ENCODE measurements at places on chromosomes 2 and 18.

DNA sequence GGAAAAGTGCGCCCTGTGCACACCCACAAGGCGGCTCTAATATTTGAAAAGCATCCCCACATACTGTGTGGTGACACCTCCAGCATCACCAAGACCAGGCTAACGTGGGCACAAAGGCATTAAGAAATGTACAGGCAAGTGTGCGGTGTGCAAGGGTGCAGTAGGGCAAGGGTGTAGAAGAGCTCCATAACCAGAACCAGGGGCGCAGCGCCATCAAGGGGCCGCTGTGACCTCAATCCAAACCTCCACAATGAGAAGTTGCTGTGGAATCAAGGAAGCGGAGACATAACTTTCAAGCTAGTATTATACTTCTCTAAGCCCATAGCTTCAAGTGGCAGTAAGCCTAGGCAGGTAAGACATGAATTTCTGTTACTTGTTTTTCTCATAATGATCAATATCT lies 13.0 kb downstream of the L3MBTL4 start:
- DNase-seq, result no peak

DNA sequence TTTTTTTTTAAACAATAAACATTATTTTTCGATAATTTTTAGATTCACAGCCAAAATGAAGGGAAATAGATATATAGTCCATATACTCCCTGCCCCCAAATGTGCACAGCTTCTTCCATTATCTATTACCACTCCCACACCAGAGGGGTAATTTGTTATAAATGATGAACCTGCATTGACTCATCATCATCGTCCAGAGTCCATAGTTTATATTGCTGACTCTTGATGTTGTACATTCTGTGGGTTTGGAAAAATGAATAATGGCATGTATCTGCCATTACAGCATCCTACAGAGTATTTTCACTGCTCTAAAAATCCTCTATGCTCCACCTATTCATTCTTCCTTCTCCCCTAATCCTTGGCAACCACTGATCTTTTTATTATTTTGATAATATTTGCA lies 121.5 kb downstream of the LTBP1 start:
- no peak for DNase-seq

DNA sequence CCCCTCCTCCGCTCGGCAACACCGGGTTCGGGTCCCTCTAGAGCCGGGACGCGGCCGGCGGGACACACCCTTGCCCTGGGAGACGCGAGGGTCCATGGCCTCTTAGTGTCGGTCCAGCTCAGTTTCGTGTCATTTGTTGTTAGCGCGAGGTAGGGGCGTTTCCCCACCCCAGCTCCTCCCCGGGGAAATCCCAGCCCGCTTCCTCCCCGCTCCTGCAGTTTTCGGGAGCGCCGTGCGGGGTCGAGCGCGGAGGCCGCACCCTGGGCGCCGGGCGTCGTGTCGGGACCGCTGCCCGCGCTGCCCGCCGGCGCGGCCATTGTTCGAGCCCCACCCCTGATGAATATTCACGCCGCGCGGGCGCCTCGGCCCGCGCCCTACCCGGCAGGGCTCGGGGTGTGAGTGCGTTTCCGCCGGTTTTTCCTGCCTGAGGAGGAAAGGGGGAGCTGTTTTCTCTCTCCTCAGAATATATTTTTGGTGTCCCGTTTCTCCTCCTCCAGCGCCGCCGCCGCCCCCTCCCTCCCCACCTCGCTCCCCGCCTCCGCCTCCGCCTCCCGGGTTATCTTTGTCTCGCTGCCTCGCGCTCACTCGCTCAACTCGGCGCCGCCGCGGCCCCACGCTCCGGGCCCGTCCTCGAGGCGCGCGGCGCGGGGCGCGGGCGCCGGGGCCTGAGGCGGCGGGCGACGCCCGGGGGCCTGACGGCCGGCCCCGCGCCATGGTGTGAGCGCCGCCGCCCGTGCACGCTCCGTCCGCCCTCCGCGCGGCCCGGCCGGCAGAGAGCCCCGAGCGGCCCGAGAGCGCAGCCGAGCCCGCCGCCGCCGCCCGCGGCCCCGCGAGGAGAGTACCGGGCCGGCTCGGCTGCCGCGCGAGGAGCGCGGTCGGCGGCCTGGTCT lies at the start of gene MAP4K4:
TSS of gene MAP4K4 (plus strand) at position 584 of the 890 bp plus-strand sequence. CDS start 374 bp downstream, outside the sequence.
- DNase-seq, result peak; percentile 35

DNA sequence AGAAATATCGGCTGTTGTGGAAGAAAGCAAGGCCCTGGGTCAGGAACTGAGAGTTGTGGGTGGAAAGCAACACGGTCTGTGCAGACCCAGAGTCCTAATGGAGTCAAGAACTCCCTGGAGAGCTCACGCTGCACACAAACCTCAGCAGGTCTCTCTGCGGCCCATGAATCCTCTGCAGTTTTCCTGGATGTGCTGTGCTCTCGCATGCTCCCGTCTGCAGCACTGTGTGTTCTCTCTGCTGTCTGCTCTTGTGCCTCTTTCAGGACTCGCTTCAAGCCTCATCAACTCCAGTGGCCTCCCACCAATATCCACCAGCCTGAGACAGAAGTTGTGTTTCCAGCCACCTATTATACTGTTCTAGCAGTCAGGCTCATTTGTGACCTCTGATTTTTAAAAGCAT lies 24.3 kb downstream of the RNU4ATAC start:
- no peak for DNase-seq

DNA sequence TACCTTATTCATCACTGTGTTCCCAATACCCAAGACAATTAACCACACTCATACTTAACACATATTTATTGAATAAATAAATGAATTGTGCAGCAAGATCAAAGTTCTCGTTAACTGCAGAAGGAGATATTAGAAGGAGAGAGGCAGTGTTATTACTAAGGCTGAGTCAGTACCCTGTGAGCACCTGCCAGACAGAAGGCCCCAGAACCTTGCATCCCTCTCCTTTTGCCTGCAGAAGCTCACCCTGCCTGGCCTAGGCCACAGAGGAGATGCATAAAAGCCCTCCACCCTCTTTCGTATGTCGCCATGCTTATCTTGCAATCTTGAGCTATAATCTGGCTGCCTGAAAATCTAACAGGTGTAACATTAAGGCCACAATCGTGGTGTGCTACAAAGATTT lies 20.5 kb upstream of the RNF149 start:
- no peak for DNase-seq

DNA sequence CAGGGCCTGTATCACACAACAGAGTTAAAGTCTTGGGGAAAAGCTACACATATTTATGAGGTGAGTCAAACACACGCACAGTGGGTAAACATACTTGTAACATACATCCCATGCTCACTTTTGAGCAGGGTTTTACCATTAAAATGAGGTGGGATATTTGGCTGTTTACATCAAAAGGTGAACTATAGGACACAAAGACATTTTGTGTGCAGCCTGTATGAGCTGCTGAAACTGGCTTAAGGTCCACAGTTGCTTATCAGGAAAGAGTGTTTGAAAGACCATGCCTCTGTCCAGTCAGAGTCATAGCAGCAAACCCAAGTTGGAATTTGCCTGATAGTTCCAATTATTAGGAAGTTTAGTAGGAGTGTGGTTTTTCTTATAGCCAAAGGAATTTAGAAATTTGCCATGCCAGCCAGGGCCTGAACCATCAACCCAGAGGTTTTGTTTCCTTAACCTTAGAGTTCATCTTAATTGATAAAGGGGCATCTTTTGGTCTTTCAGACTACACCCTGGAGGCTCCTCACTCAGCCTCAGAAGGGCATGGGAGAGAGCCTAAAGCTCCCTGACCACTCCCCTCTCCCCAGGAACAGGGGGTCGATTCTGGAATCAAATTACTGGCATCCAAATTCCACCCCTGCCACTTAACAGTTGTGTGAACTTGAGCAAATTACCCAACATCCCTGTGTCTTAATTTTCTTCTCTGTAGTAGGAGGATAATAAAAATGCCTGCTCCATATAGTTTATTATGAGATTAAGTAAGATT lies 29.9 kb upstream of the L3MBTL4 start:
- DNase-seq, result no peak

GRCh38 chr2:64263315-64263714 lies 119.1 kb upstream of the PELI1 start:
- DNase-seq, result no peak

- no peak for DNase-seq
Observed at GRCh38 chr2:26959331-26959730, 11.1 kb upstream of the MAPRE3 start.

- no peak for DNase-seq
Observed at GRCh38 chr2:98913916-98914712, 21.9 kb downstream of the CRACDL start.

DNA sequence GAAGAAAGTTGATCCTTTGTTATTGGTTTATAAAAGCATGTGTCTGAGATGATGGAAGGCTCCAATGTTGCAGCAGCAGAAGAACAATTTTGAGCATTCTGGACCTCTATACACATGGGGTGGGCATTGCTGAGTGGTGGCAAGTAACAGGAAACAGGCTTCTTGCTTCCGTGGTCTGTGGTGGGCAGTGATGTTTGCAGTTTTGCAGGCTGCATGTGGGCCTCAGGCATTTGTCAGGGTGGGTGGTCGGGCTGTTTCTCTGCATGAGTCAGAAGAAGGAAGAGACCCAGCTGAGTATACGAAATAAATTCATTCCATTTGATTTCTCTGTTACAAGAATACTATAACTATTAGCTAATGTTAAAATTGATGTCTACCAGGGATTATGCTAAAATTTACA lies 239.5 kb upstream of the COL3A1 start:
- DNase-seq, result no peak

GRCh38 chr2:100894105-100894795 lies 74.3 kb downstream of the NPAS2 start:
- no peak for DNase-seq

DNA sequence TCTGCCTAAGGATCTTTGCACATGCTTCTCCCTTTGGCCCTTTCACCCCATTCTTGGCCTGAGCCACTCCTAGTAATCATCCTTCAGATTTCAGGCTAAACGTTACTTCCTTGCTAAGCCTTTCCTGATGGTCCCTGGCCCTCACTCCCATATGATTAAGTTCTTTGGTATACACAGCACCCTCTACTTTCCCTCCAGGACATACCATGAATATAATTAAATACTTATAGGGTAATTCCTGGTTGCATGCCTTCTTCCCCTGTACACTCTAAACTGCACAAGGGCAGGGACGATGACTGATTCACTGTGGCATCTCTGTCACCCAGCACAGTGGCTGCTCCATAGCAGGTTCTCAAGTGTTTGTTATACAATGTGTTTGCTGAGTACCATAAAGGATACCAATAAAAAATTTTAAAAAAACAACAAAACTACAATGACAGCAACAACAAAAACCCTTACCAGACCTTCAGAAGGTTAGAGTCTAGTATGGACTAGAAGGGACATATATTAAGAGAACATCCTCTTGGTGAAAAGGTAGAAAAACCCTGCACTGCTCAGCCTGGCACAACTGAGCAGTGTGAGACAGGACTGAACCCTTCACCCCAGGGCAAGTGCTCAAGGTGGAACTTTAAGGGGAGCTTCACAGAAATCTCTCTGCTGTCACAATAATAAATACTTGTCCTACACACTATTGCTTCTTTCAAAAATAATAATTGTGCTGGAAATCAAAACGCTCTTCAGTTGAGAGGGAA lies 76.2 kb downstream of the AAK1 start:
- no peak for DNase-seq

- no peak for DNase-seq
Observed at GRCh38 chr2:194550702-194551101, 1106.3 kb upstream of the SLC39A10 start.

DNA sequence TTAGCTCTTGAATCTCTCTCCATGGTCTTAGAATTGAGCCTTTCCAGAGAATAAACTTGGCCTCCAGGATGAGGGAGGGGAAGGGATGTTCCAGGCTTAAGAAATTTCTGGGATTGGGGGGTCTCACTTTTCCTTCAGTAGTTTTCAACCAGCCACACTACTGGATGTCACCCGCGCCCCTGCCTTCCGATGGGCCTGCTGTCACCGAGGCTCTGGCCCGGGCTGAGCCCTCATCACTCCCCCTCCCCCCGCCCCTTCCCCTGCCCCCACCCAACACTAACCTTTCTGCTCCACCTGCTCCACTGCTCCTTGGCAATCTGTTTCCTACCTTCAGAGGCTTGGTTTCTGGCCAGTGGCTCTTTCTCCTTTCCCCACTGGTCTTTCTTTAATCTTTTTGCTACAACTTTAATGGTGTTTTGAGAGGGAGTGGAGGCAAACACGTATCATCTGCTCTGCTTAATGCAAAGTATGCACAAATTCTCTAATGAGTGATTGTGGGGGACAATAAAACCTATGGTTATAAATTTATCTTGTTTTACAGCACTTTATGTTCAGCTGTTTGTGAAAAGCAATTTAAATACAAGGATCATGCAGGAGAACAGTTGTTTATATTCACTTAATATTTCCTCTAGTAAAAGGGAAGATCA lies 155.1 kb downstream of the WDSUB1 start:
- no peak for DNase-seq

DNA sequence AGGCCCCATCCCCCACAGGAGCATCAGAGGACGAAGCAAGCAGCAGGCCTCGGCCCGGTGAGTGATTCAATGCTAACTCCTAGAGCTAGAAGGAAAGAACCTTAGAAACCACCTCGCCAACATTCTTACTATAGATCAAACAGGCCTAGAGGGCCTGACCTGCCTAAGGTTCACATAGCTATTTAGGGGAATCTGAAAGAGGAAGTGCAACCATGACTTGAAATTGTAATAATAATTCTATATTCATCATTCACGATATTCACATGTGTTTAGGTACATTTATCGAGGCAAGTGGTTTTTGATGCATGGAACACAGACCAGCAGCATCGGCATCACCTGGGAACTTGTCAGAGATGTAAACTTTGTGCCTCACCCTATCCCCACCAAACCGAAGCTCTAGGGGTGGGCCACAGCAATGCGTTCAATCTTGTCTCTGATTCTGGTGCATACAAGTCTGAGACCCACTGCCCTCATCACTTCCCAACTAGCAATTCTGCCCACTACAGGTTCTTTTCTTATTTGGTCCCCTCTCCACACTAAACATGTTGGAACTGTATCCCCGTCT lies 78.0 kb upstream of the DNMT3A start:
- DNase-seq, result peak; percentile 26

- no peak for DNase-seq
Observed at GRCh38 chr2:43515807-43516497, 79.9 kb downstream of the THADA start.

DNA sequence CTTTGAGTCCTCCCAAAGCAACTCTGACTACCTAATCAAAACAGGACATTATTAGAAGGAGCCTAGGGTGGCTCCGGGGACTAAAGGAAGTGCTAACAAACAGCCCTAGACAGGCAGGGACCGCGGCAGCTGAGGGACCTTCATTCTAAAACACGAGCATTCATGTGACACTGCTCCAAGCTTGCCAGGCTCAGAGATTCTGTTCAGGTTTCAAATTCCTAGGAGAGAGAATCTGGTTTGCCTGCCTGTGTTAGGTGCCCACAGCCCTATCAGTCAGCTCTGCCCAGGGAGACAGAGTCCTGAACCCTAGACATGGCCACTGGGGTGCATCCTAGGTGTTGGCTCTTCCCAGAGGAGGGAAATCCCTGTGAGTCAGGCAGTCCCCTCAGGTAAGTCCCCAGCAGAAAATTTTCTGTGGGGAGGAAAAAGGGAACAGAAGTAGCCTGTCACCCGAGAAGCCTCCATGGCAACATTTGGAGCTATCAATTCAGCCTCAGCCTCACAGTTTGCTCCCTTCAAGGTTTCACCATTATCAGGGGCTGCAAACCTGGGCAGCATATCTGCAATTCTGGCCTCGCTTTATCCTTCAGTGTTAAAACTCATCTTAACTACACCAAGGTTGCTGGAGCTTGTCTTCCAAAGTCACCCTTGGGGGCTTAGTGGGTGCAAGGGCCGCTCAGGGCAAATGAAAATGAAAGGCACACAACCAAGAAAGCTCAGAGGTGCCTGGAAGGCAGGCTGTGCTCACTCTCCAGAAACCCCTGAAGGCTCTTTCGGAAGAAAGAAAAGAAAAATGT lies 28.6 kb downstream of the PCBP1 start:
- no peak for DNase-seq

Measured in GM12891 (cell line).